ENCODE measurements at places on chromosomes 16 and 17. TPM values are rescaled to one million over a fixed set of nuclear protein-coding genes. Genes with fewer than 3 reads are reported as not detected.

Gene GPR139
- total RNA-seq = not detected

Gene ATP1B2
- 0.37 TPM for total RNA-seq

Gene FBXO31
- 40.1 TPM for total RNA-seq

Gene CD300E
- total RNA-seq = not detected

Gene TP53TG3C
- total RNA-seq = not detected

Gene CCL5
- 28.9 TPM for total RNA-seq

Gene AANAT
- 0.18 TPM for total RNA-seq

GRCh38 chr16:11916524-11917285 lies 949 bp upstream of the GSPT1 start:
- no peak for DNase-seq

- DNase-seq = no peak
These were observed 6.5 kb downstream of the WWP2 start for GRCh38 chr16:69768666-69769065.

GRCh38 chr16:83171396-83171795 lies 544.6 kb downstream of the CDH13 start:
- no peak for DNase-seq

DNA sequence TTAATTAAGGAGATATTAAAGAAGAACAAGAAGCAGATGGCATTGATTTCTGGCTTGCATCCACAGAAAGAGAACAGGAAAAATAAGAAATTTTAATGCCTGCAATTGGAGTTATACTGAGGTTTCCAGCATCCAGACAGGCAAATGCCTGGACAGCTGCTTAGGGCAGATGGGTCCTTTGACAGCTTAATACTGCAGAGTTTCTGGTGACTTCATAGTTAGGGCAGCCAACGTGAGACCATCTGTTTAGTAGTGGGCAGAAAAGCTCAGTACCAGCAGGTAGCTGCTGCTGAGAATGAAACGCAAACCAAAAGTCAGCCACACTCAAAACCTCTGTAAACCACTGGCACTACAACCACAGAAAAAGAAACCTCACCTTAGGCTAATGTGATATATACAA lies 109.8 kb downstream of the CDK5R1 start:
- no peak for DNase-seq

- DNase-seq = no peak
These were observed 467.7 kb upstream of the GOT2 start for GRCh38 chr16:59201821-59202220.

GRCh38 chr17:42917236-42917603 lies 16.6 kb downstream of the G6PC1 start:
- DNase-seq = no peak

DNA sequence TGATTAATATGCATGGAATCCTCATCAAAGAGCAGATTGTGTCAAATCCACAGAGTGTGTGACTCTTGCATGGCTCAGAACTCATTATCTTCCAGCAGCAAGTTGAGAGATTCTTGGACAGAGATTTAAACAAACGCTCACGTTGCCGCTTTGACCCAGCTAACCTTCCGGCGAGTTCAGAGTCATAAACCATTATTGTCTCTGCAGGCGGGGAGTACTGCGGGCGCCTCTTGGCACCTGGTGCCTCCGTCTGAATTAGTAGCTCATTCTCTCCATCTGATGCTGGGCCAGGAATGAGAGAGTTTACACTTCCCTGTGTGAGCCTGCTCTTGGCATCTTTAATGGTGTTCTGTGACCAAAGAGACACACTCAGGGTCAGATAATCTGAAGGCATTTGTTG lies 138.6 kb upstream of the WSCD1 start:
- no peak for DNase-seq

DNA sequence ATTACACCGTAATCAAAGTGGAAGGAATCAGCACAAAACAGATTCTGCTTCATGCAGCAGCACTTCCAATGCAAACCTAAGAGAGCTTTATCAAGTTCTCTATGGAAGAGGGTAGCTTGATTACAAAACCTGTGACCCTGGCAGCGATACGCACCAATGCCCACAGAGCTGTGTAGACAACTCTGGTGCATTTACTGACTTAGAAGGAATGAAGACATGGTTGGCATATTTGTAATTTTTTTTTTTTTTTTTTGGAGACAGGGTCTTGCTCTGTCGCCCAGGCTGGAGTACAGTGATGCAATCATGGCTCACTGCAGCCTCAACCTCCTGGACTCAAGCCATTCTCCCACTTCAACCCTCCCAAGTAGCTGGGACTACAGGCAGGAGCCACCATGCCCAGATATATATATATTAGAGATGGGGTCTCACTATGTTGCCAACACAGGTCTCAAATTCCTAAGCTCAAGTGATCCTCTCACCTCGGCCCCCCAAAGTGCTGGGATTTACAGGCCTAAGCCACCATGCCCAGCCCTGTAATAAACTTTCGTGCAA lies 49.4 kb downstream of the XPO6 start:
- DNase-seq = no peak

DNA sequence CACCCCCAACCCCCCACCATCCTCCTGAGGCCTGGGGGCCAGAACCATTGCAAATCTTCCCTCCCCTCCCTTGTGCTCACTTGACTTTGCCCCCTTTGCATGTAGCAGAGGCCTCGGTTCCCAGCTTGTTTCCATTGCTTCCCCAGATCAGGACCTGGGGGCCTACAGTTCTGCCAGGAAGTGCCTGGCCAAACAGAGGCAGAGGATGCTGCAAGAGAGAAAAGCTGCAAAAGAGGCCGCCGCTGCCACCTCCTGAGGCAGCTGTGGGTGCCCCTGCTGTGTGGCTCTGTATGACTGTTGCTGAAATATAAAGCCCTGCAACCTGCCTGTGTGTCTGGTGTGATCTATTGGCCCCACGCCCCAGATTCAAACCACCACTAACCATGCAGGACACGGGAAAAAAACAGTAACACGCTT lies 2.3 kb downstream of the NDUFB10 start:
- DNase-seq = no peak

- DNase-seq = no peak
These were observed 99.3 kb upstream of the FAM20A start for GRCh38 chr17:68700421-68700820.

- DNase-seq = peak; percentile 24
These were observed 13.2 kb upstream of the CLUH start for GRCh38 chr17:2724784-2725164.

DNA sequence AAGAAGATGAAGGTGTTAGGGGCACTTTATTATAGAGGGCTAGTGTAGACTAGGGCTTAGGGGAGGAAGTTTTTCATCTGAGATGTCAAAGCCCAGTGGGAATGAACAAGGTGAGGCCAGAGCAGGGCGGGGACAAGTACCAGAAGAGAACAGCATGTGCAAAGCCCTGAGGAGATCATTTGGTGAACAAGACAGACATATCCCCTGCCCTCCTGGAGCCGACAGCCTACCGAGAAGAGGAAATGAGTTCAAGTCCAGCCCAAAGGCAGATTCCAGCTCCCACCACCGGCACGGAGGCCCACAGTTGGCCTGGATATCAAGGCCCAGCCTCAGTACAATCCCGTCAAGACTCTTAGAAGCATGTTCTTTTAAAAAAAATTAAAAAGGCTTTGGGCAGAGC lies 61.1 kb downstream of the C16orf78 start:
- no peak for DNase-seq

DNA sequence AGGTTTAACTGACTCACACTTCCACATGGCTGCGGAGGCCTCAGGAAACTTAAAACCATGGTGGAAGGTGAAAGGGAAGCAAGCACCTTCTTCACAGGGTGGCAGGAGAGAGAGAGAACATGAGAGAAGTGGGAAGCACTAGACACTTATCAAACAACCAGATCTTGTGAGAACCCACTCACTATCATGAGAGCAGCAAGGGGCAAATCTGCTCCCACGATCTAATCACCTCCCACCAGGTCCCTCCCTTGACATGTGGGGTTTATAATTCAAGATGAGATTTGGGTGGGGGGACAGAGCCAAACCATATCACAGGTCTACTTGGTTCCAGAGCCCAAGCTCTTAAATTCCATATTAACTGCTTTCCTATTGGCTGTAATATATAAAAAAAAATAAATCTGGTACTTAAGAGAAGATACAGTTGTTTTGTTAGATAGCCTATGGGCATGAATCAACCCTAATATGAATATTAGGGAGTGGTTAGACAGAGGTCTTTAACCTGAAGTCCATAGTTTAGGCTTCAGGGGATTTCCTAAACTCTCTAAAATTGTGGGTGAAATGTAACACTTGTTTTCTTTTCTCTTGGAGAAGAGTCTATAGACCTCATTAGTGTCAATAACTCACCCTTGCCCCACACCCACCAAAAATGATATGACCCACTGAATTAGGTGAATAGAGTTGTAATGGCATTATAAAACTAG lies 56.7 kb downstream of the SKAP1 start:
- DNase-seq = no peak

DNA sequence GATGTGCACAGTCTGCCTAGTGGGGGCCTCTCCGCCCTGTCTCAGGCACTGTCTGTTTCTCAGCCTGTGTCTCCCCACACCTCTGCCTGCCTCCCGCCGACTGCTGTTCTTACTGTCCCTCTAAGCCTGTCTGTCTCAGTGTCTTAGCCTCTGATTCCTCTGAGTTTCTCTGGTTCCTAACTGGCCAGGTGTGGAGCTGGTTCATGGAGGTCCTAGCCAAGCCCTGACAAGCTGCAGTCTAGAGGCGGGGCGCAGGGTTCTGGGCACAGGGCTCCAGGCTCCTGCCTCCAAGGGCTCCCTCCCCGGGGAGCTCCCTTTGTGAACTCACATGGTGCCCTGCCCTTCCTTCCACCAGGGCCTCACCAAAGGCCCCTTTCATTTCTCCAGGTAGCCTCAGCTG lies 19.4 kb downstream of the C17orf100 start:
- no peak for DNase-seq

GRCh38 chr16:11268921-11269375 lies at the start of gene TNP2:
TNP2 (minus strand) TSS chr16:11269325; CDS start chr16:11269262, 63 bp downstream.
- no peak for DNase-seq

DNA sequence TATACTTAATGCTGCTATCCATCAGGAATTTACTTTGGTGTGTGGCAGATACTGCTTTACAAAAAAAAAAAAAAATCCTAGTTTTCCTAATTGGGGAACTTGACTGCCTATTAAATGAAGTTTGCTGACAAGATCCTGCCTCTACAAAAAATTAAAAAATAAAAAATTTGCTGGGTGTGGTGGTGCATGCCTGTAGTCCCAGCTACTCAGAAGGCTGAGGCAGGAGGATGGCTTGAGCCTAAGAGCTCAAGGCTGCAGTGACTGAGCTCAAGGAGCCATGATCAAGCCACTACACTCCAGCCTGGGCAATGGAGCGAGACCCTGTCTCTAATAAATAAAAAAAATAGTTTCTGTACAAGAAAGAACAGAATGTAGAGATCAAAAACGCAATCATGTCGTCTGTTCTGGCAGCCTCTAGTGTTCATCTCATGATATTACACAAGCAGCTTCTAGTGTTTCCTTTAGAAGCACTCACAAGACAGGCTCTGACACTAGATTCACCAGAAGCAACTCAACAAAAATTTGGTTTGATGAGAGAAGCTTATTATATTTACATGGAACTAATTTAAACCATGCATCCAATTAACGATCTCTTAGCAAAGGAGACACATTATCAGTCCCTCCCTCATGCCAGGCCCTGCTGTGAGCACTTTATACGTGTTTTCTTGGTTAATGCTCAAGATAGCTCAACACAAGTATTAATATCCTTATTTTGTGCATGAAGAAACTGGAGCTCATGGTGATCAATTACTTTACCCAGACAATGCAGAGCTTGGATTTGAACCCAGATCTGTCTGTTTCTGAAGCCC lies 6.8 kb upstream of the KRTAP17-1 start:
- no peak for DNase-seq

DNA sequence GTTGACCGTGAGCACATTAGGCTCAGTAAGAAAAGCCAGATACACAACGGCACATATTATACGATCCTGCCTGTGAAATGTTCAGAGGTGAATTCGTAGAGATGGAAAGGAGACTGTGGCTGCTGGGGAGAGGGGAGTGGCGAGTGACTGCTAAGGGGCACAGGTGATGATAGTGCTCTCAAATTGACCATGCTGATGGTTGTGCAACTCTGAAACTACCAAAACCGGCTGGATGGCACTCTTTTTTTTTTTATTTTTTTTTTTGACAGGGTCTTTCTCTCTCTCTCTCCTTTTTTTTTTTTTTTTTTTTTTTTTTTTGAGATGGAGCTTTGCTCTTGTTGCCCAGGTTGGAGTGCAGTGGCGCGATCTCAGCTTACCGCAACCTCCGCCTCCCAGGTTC lies 8.1 kb upstream of the SEC14L5 start:
- no peak for DNase-seq

DNA sequence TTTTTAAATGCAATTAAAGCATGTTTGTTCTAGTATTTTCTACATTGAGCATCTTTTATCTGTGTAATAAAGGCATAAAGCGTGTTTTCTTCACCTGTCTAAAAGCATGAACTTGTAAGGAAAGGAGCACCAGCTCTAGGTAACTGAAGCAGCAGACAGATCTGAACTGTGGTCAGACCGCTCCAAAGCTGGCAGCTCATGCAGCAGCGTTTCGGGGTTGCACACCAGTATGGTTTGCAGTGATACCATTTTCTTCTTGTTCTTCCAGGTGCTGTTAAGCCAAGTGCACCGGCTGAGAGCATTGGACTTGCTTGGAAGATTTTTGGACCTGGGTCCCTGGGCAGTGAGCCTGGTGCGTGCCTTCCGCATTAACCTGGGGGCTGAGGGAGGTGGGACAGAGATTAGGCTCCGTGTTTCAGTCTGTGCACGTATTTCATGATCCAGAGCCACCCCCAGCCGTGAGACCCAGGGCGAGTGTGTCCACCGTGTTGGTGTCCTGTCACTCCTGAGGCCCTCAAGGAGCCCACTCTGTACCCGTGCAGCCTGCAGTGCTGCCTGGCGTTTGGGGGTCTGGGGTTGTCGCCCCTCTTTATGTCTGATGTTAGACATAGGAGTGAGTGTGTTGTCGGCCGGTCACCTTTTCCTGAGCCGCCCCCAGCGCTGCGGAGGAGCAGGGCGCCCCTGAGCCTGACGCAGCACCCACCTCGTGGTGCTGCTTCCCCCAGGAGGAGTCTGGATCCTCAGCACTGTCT lies 136.3 kb upstream of the CHMP6 start:
- no peak for DNase-seq

DNA sequence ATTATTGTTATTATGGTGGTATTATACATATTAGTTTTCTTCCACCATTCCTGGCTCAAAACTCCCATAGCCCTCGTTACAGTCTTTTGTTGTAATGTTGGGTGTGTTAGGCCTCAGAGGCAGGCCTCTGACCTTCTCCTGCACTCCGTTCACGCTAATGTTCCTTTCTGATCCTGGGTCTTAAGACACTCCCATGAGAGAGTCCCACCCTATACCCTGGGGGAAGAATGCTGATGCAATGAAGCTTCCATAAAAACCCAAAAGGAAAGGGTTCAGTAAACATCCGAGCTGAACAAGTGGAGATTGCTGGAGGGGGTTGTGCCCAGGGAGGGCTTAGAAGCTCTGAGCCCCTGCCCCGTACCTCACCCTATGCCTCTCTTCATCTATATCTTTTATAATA lies 141.3 kb upstream of the NETO2 start:
- DNase-seq = no peak
